Aorta (tissue), 5 donors: ENCODE measurements at places on chromosomes 16 and 17. TPM values are rescaled to one million over a fixed set of nuclear protein-coding genes. Genes with fewer than 3 reads are reported as not detected.

Gene SLC5A2
- total RNA-seq = 0.24 TPM

DNA sequence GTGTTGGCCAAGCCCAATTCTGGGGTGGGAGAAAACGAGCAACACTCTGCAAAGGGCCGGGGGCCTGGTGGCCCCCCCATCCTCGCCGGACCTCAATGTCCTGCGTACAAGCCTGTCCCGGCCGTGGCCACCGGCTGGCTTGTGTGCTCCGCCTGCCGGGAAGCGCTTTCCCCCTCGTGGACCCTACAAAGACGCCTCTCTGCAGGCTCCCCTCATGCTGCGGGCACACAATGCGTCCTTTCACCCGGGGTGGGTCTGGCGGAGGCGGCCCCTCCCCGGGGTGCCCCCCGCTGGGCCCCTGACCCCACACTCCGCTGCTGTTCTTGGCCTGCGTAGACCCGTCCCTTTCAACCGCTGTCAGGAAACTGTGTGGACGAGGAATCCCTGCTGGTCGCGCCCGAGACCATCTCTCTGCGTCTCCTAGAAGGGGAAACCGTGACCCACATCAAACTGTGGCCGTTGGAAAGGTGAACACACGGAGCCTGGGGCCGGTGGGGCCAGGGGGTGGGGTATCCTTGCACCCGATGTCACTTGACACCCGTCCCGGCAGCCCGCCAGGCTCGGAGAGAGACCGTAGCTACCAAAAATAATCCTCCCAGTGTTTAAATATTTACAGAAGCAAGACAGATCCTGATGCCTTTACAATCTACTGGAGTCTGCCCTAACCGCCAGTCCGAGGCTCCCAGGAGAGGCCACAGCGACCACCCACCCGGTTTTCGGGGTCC lies 43.6 kb downstream of the TBC1D16 start:
- DNase-seq = no peak

DNA sequence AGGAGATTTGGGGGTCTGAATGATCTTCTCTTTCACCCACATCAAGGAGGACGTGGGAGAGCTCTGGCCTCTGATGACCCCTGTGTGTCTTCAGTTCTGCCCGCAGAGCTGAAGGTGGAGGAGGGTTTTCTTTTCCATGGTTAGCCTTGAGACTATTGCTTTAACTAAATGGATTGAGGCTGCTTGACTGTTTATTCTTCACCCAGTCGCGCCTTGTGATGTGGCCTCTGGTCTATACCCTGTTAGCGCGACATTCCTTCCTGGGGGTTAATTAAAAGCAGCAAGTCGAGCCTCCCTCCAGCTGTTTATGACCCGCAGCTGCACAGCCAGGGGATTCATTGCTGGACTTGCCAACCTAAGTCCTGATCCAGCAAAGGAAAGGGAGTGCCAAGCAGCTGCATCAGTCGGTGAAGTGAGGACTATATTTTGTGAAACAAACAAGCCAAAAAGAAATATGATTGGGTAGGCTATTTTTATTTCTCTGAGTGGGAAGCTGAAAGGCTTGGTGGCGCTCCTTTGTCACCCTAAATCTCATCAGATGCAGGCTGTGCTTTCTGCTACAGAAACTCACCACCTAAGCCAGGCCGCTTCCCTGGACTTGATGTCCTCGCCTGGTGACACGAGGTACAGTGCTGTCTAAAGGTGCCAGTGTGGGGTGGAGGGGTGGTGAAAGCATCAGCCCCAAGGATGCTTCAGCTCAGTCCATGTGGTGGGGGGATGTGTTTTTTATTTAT lies 11.0 kb upstream of the SEC14L1 start:
- DNase-seq = no peak

Gene NPIPA7
- total RNA-seq = 25.3 TPM

- DNase-seq = no peak
Observed at GRCh38 chr16:67091906-67092566, 17.7 kb upstream of the PHAF1 start.

- DNase-seq = no peak
Observed at GRCh38 chr16:85394456-85395206, 218.5 kb upstream of the GSE1 start.

- DNase-seq = no peak
Observed at GRCh38 chr17:13027246-13027645, 9.4 kb upstream of the ELAC2 start.

GRCh38 chr16:13936596-13937081 lies 16.7 kb downstream of the ERCC4 start:
- no peak for DNase-seq

Gene LRRC46
- total RNA-seq = not detected

DNA sequence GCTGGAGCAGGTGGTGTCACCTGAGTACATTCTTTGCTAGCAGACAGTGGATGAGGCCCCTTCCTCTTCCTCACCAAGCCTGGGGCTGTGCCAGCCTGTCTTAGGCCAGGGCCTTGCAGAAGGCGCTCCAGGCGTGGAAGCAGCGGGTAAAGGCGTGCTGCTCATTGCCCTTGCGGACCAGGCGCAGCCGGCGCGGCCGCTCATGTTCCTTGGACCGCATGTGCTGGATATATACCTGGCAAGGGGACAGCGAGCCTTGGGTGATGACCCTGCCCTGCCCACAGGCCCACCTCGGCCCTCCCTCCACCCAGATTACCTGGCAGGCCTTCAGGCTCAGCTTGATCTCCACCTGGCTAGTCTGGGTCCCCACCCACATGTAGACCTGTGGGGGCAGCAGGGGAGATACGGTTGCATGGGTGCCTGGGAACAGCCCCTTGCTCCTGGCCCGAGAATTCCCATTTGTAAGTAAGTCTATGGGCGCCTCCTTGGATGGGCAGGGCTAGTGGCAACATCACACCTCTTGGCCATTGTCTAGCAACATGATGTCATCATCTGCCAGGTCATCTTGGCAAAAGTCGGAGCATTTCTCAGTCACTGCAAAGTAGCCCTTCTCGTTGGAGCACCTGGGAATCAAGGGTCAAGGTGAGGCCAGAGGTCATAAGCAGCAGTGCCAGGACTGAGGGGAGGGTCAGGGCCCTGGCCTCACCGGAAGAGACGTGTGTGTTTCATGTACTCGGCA lies 13.3 kb downstream of the FLII start:
- DNase-seq = no peak

Gene HS3ST6
- total RNA-seq = not detected

DNA sequence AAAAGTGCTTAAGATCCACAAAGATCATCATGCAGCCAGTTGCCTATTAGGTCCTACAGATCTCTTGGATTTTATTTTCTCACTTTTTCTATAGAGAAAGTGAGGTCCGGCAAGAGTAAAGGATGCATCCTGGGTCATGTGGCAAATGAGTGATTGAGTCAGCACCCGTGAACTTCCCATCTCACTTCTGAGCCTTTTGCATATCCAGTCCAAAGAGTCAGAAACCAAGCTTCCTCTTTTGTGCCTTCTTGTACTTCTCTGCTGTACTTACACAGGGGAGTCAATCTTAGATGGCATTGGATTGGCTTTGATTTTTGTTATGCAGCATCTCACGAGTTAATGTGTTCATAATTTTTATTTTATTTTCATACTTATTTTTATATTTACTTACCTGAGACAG lies 114.2 kb upstream of the IRX5 start:
- no peak for DNase-seq

Gene ABCC11
- not detected for total RNA-seq

Gene CCL8
- total RNA-seq = 4.5 TPM

DNA sequence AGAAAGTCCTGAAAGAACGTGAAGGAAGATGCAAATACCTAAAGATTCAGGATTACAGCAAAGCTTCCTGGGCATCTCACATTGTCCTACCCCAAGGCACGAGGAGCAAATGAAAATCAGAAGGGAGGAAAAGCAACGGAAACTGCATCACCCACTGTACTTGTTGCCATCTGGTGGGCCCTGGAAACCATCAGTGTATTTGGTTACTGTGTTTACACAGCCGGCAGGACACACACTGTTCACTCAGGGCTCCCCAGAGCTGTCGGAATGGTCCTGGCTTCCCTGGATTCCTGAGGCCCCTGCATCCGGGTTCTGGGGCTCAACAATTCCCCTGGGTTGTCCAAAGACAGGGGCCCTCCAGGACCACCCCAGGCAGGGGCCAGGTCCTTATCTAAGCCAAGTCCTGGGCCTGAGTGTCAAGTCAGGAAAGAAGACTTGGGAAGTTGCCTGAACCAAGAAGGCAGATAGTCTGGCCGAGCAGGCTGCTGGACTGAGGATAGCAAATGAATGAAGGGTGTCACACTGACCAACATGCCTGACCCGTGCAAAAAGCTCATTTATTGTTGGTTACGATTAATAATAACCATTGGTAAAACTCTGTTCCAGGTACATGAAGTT lies 52.8 kb downstream of the SOX9 start:
- no peak for DNase-seq

DNA sequence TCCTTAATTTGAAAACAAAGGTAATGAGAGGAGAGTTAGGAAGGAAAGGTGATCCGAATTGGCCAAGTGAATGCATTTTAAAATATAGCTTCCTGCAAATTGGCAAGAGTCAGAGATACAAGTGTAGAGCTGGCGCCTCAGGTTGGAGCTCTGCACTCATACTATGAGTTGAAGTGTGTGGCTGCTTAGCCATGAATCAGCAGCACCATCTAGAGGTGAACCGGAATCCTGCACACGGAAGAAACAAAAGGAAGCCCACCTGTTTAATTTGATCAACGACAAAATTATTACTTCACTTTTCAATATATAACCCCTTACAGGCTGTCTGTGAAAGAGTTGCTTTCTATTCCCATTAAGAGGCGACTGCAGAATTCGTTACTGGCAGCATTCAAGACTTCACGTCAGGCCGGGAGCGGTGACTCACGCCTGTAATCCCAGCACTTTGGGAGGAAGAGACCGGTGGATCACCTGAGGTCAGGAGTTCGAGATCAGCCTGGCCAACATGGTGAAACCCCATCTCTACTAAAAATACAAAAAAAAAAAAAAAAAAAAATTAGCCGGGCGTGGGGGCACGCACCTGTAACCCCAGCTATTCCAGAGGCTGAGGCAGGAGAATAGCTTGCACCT lies 1253.7 kb upstream of the CDH8 start:
- no peak for DNase-seq

DNA sequence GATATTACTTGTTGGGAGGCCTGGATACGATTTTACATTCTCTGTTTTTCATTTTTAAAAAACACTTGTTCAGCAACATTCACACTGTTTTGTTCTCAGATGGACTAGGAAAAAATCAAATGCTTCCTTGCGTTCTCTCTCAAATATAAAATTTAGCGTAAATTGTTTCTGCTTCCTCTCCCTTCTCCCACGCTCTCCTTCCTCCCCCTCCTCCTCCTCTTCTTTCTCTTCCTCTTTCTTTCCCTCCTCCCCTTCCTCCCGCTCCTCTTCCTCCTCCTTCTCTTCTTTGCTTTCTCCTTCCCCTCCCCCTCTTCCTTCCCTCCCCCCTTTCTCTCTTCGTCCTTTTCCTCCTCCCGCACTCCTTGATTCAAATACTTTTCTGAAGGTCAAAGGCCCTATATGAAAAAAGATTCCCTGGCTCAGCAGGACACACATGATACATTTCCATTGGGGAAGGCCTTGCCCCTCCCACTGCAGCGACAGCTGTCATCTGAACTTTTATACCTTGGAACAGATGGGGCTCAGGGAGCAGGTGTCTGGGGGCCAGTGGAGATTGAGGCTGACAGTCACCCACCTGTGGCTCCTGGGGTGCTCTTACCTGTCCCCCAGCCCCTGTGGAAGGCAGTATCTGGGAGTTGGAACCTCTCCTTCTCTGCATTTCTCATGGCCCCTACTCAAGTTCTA lies 99.4 kb upstream of the SDK2 start:
- no peak for DNase-seq

Gene SYNGR3
- total RNA-seq = 0.36 TPM

DNA sequence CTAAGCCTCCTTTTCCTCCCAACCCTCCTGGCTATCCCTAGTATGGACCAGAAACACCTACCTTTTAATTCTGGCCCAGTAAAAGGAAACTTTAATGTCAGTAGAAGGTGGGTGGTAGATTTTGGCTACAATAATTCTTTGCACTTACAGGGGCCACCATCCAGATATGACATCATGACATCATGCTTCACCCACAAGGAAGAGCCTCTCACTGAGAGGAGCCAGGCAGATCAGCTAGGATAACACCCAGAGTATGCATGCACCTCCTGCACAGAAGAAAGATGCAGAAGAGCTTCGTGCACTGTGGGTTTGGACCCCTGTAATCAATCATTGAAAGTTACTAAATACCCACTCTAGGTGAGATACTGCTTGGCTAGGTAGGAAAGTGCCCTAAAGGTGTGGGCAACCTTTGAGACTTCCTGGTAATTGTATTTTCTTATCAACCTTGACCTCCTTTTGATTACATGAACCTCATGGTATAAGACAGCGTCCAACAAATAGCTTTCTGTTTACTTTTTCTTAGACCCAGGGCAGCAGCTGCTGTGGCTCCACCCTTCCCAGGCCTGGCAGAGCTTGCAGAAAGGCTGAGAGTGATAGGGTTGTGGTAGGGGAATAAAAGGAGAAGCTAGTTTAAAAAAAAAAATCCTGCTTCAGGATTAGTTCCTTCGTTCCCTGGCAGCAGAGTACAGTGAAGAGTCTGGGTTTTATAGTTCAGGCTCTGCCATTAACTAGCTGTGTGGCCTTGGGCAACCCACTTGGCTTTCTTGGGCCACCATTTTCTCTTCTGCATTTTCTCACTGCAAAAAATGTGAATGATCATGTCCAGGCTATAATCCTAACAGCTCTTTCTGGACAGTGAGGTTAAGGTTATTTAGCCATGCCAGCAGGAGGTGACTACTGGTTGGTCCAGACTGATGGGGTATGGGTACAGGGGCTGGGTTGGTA lies 6.2 kb downstream of the MAP3K14 start:
- no peak for DNase-seq

Gene USP36
- 64.6 TPM for total RNA-seq

DNA sequence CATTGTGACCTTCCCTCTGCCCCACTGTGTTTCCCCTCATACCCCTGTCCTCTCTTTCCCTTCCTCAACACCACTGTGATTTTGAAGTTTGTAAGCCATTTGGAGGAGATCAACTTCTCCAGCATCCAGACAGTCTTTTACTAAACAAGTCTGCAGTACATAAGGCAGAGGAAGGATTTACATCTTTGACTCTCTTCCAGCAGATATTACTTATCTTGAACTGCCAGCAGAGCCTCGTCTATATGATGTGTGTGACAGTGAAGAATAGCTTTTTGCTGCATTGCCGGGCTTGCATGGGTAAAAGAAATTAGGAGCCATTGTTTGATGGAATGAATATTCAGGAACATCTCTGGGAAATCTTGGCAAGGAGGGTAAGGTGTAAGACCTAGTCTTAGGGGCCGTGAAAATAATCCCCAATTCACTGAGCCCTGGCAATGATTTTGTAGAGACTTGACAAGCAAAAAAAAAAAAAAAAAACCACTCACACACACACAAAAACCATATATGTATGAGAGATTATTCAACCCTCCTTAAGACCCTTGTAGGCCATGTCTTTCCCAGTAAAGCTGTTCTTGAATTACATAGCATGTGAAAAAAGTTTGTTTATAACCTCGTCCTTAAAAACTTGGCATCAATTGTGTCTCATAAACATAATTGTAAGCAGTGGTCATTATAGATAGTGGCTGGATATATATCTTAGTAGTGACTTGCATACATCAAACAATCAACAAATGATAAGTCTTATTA lies 903.9 kb downstream of the CDH11 start:
- no peak for DNase-seq
